Esophagus muscularis mucosa (tissue), 4 donors: ENCODE measurements at places on chromosomes 7 and 10. TPM values are rescaled to one million over a fixed set of nuclear protein-coding genes. Genes with fewer than 3 reads are reported as not detected.

Gene SPDYE3
- total RNA-seq, result not detected

DNA sequence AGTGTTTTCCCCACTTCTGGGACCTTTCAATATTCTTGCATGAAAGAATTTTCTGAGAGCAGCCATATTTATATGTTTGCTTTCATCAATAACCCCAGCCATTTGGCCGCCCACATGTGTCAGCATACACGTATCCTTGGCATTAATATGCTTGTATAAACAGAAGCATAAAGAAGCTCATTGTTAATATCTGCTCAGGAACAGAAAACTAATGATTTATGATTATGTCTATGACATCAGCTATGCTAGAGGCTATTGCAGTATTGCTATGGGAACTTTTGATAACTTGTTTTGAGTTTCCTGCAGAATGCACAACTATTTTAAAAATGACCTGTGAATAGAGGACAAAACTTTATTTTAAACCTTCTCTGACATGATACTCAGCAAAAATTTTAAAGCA is 300.9 kb upstream of the MTPN start:
- no peak overlapping the region for H3K27ac ChIP-seq
- H3K36me3 ChIP-seq, result no peaks in the 10 kb centered on the region
- no peak overlapping the region for H3K4me3 ChIP-seq
- DNase-seq, result no peak
- no peaks in the 10 kb centered on the region for H3K4me1 ChIP-seq
- H3K27me3 ChIP-seq, result no peaks in the 10 kb centered on the region

DNA sequence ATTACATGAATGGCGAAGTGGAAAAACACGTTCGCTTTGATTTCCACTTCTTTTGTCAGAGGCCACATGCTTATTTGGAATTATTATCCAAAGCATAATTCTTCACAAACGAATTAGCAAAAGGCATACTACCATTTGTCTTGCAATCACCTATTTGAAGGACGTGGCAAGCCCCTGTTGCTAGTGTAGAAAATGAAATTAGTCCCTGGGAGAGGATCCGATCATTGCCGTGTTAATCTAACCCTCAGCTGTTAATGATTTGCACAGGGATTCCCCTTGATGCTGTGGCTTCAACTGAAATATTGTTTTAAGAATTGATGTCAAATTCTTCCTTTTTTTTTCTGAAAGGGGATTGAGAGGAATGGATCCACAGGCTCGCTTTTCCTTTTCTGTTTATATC is 4.6 kb downstream of the AGMO start:
- no peak for DNase-seq
- H3K36me3 ChIP-seq, result no peaks in the 10 kb centered on the region
- H3K27me3 ChIP-seq, result no peaks in the 10 kb centered on the region
- no peak overlapping the region for H3K4me3 ChIP-seq
- no peak overlapping the region for H3K27ac ChIP-seq

DNA sequence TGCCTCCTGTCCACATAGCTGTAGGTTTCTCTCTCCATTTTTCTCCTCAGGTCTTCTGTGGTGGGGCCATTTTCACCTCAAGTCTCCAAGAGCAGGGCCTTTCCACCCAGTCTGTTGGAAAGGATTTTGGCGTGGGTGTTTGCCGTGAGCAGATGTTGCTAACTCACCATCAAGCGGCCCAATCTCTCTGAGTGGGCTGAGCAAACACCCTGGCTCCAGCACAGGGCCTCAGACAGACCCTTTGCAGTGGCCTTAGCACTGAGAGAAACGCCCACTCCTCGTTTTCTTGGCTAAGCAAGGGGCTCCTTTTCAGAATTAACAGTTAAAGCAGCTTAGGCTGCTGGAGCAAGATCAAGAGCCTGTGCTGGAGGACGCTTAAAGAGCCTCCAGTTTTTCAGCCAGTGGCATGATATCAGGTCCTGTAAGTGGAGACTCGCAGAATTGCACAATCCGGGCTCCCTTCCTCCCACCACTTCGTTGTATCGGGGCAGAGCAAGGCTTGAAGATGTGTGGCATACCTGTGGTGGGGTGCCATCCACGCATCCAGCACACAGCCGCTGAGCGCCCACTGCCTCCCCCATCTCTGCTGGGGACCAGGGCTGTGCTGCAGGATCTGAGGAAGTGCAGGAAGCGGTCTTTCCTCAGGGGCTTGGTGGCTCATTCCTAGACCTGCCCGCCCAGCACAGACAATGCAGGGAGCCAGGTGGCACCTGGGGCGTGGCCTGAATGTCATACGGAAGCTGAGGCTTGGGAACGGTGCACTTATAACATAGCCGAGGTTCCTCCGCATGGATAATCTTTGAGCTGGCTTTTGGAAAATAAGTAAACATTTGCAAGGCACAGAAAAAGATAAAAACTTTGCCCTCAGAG is 142.7 kb downstream of the ADARB2 start:
- H3K27ac ChIP-seq, result no peak overlapping the region
- no peaks in the 10 kb centered on the region for H3K27me3 ChIP-seq
- DNase-seq, result no peak
- H3K4me1 ChIP-seq, result no peaks in the 10 kb centered on the region
- H3K36me3 ChIP-seq, result no peaks in the 10 kb centered on the region
